ENCODE measurements at places on chromosomes 16 and 17. TPM values are rescaled to one million over a fixed set of nuclear protein-coding genes. Genes with fewer than 3 reads are reported as not detected.
A peak's percentile ranks its signal among the peaks of the same experiment; 100 is the strongest.

ZPBP2 gene
- total RNA-seq: not detected

MSRB1 gene
- 53.0 TPM for total RNA-seq

CRHR1 gene
- total RNA-seq: 4.2 TPM

DNA sequence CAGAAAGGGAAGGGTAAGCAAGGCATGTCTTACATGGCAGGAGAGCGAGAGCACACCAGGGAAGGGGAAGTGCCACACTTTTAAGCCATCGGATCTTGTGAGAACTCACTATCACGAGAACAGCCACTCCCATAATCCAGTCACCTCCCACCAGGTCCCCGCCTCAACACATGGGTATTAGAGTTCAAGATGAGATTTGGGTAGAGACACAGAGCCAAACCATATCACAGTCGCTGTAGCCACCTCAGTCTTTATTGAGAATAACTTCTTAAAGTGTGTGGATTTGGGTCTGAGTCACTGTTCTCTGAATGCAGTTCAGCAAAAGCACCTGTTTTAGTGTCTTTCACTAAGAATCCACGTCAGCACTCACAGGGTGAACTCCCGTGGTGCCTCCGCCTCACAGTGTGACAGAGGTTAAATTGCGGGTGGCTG, 195.2 kb upstream of the CHMP6 start:
- H3K4me3 ChIP-seq: no peak overlapping the region
- no peak for DNase-seq
- no peaks in the 10 kb centered on the region for H3K36me3 ChIP-seq
- H3K27ac ChIP-seq: no peak overlapping the region

GRCh38 chr16:4852221-4852872, 5.1 kb downstream of the UBN1 start:
- no peak overlapping the region for H3K4me3 ChIP-seq
- no peak overlapping the region for H3K27ac ChIP-seq
- no peaks in the 10 kb centered on the region for H3K36me3 ChIP-seq
- DNase-seq: no peak
- H3K4me1 ChIP-seq: peaks cover 48% of the 10 kb centered on the region

- H3K27me3 ChIP-seq: no peaks in the 10 kb centered on the region
- peaks cover 26% of the 10 kb centered on the region for H3K4me1 ChIP-seq
- DNase-seq: no peak
- no peaks in the 10 kb centered on the region for H3K36me3 ChIP-seq
These were observed 17.4 kb upstream of the MAP3K14 start for GRCh38 chr17:45334231-45334630.

- H3K4me3 ChIP-seq: no peak overlapping the region
- H3K4me1 ChIP-seq: peaks cover 11% of the 10 kb centered on the region
- H3K27me3 ChIP-seq: no peaks in the 10 kb centered on the region
- no peaks in the 10 kb centered on the region for H3K36me3 ChIP-seq
- no peak for DNase-seq
These were observed 172.5 kb downstream of the AXIN2 start for GRCh38 chr17:65388911-65389310.

- H3K27me3 ChIP-seq: no peaks in the 10 kb centered on the region
- H3K4me3 ChIP-seq: no peak overlapping the region
- H3K27ac ChIP-seq: peak overlapping the region; percentile 78
- H3K4me1 ChIP-seq: peaks cover 68% of the 10 kb centered on the region
- H3K36me3 ChIP-seq: no peaks in the 10 kb centered on the region
These were observed 25.2 kb downstream of the SREBF1 start for GRCh38 chr17:17811381-17812210.

- no peak for DNase-seq
- no peaks in the 10 kb centered on the region for H3K27me3 ChIP-seq
- peak overlapping the region; percentile 94 for H3K27ac ChIP-seq
- peak overlapping the region; percentile 81 for H3K4me3 ChIP-seq
- H3K4me1 ChIP-seq: peaks cover 16% of the 10 kb centered on the region
- no peaks in the 10 kb centered on the region for H3K36me3 ChIP-seq
These were observed 590 bp downstream of the TMEM219 start for GRCh38 chr16:29962344-29962994.

- H3K36me3 ChIP-seq: no peaks in the 10 kb centered on the region
- H3K4me1 ChIP-seq: peaks cover 33% of the 10 kb centered on the region
- H3K27ac ChIP-seq: peak overlapping the region; percentile 93
- H3K27me3 ChIP-seq: no peaks in the 10 kb centered on the region
- DNase-seq: no peak
These were observed 589 bp downstream of the CLCN7 start for GRCh38 chr16:1474082-1474795.

DNA sequence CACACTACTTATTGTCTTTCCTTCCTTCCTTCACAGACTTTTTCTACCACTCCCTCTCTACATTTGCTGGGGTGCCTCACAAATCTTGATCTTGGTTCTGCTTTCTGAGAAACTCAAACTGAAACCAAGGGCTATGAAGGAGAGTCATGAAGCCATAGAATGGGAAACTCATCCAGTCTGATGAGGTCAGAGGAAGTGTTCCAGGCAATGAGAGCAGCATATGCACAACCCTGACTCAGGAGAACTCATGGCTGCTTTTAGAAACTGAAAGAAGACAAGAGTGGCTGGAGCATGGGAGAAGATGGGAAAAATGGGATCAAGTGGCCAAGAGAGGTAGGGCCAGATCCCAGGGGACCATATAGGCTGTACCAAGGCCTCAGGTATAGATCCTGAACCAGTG, 130.0 kb upstream of the TOX3 start:
- no peaks in the 10 kb centered on the region for H3K4me1 ChIP-seq
- H3K4me3 ChIP-seq: no peak overlapping the region
- no peaks in the 10 kb centered on the region for H3K27me3 ChIP-seq
- H3K36me3 ChIP-seq: no peaks in the 10 kb centered on the region

GRCh38 chr16:49530427-49530970, 156.9 kb downstream of the C16orf78 start:
- DNase-seq: no peak
- H3K27ac ChIP-seq: no peak overlapping the region
- H3K4me3 ChIP-seq: no peak overlapping the region
- no peaks in the 10 kb centered on the region for H3K27me3 ChIP-seq

- no peak for DNase-seq
- H3K4me3 ChIP-seq: peak overlapping the region; percentile 26
- no peak overlapping the region for H3K27ac ChIP-seq
- no peaks in the 10 kb centered on the region for H3K36me3 ChIP-seq
- peaks cover 6% of the 10 kb centered on the region for H3K4me1 ChIP-seq
- no peaks in the 10 kb centered on the region for H3K27me3 ChIP-seq
These were observed 263.8 kb downstream of the HS3ST3A1 start for GRCh38 chr17:13337864-13338371.

All from vagina (tissue), 2 donors.